GM04503 (cell line): ENCODE measurements at places on chromosomes 5 and 9.

GRCh38 chr9:73270967-73271721 lies 119.5 kb downstream of the ANXA1 start:
- peak; percentile 22 for DNase-seq

DNA sequence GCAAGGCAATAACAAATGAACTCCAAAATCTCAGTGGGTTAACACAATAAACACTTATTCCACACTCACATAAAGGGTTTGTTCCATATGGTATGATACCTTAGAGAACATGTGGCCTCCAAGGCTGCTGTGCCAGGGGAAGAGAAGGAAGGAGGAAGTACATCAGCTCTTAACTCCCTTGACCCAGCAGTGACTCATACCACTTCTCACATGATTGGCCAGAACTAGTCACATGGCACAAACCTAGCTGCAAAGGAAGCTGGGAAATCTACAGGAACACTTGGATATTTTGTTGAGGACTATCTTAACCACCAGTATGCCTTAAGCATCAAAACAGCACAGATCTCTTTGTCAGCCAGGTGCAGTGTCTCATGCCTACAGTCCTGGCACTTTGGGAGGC lies 99.3 kb downstream of the SLIT3 start:
- no peak for DNase-seq

DNA sequence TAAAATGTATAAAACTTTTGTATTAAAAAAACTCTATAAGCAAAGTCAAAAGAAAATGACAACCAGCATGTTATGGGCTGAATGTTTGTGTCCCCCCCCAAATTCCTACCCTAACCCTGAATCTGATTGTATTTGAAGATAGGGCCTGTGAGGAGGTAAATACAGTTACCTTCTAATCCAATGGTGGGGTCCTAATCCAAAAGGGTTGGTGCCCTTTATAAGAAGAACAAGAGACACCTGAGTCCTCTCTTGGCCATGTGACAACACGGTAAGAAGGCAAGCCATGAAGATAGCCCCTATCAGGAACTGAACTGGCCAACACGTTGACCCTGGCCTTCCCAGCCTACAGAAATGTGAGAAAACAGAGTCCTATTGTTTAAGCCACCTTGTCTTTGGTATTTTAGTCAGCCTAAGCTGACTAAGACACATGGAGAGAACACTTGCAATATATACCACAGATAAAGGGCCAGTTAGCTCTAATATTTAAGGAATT lies 49.7 kb upstream of the AKNA start:
- DNase-seq, result no peak

GRCh38 chr5:6279607-6280006 lies 98.7 kb downstream of the MED10 start:
- DNase-seq, result no peak

DNA sequence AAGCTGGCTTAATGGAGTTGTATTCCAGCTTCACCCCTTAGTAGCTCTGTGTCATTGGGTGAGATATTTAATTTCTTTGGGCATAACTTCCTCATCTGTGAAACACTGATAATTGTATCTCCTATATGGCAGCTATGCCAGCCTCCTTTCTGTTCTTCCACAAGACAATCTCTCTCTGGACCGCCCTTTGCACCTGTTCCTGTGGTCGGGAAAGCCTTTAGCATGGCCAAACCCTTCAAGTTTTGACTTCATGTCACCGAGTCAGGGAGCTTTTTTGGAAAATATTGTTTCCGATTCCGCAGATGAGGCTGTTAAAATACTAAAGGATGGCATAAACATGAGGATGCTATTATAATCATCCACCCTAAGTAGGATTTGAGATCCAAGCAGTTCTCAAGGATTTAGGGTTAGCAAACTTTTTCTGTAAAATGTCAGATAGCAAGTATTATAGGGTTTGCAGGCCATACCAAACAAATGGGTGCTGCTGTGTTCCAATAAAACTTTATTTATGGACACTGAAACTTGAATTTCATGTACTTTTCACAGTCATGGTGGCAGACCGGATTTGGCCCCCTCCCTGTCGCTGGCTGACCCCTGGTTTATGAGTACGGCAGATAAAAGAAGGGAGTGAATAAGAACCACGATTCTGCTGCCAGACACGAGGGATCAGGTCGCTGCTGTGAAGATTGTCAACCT lies 695 bp upstream of the NDFIP1 start:
- no peak for DNase-seq

DNA sequence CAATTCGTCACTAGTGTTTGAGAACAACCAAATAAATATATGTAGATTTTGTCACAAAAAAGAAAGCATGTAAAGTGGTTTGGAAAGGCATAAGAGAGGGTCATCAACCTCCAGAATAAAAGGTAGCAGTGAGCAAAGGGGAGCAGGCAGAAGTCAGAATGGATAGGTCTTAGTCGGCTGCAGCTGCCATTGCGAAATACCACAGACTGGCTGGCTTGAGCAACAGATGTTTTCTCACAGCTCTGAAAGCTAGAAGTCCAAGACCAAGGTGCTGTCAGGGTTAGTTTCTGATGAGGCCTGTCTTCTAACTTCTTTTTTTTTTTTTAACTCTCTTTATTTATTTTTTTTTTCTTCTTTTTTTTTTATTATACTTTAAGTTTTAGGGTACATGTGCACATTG lies 208.1 kb upstream of the PIK3R1 start:
- DNase-seq, result no peak

- DNase-seq, result peak; percentile 56
Measured at GRCh38 chr9:33250458-33250995, 10.6 kb downstream of the SPINK4 start.

- DNase-seq, result no peak
Measured at GRCh38 chr5:134072471-134073210, 41.8 kb upstream of the TCF7 start.
